ENCODE measurements at places on chromosomes 6 and 20.

GRCh38 chr6:165841153-165841558, 178.1 kb upstream of the PDE10A start:
- DNase-seq, result no peak

DNA sequence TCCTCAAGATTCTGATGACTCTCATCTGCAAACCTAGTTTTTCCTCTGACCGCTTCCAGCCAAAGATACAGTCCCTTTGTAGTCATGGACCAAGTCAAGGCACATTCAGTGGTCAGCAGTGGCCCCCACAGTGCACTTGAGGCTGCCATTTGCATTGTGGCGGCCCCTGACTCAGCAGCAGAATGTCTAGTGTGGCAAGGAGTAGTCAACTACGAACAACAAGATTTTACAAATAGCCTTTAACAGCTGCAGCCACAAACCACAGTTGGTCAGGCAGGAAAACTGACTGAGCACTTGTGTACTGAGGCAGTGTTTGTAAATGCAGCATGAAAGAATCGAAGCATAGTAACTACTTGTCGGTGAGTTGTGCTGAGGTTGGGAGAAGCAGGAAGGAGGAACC, 49.6 kb downstream of the SLC2A12 start:
- DNase-seq, result no peak

DNA sequence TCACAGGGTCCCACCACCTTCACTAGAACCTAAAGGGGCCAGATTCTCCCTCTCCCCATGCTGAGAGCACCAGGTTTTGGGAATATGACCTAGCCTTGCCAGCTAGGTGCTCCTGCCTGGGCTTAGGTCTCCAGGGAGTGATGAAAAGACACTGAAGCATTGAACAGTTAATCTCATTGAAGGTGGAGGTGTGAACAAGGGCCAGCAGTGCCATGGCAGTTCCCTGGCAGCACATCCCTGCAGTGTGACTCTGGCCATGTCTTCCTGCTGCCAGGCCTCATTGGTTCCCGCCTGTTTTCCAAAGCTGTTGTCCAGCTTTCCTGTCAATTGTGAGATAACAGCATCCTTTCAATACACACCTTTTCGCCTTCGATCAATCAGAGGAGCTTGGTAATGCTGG, 10.9 kb downstream of the PPIL6 start:
- no peak for DNase-seq

- peak; percentile 10 for DNase-seq
These were observed 183.6 kb upstream of the PRDM1 start for GRCh38 chr6:105902401-105903031.

DNA sequence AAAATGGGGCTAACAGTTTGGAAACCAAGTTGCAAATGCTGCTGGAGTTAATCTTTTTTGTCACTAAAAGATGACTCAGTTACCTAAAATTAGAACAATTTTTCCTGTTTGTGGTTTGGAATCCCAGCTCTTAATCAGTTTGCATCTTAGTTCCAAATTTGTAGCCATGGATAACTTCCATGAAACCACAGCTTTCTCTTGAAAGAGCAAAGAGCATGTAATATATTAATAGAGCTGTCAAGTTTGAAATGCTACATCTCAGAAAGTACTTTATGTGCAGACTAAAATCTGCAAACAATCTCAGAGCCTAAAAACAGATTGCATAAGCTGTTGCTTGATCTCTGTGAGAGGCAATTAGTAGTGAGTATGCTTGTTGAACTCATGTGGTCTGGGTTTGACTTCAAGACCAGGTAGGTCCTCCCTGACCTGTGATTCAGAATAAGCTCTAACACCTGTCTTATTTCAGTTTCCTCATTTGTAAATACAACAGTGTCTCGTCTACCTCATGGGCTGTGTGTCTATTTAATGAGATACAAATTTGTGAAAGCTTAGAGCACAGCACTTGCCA, 23.5 kb downstream of the DHX35 start:
- peak; percentile 9 for DNase-seq

GRCh38 chr20:63153254-63154221, 62.4 kb downstream of the YTHDF1 start:
- no peak for DNase-seq

- DNase-seq, result no peak
These were observed 36.7 kb upstream of the NNAT start for GRCh38 chr20:37484331-37484730.

GRCh38 chr20:50510706-50511542, 741 bp downstream of the PTPN1 start:
- DNase-seq, result no peak

- no peak for DNase-seq
These were observed 27.2 kb downstream of the BRPF3 start for GRCh38 chr6:36223706-36224105.

GRCh38 chr6:26516481-26517427, 16.7 kb downstream of the BTN1A1 start:
- DNase-seq, result no peak

GRCh38 chr20:18273738-18274137, 14.6 kb upstream of the ZNF133 start:
- no peak for DNase-seq
